ENCODE measurements at places on chromosomes 1 and 21.

- DNase-seq = no peak
Observed at GRCh38 chr1:230682274-230682673, 31.6 kb downstream of the AGT start.

DNA sequence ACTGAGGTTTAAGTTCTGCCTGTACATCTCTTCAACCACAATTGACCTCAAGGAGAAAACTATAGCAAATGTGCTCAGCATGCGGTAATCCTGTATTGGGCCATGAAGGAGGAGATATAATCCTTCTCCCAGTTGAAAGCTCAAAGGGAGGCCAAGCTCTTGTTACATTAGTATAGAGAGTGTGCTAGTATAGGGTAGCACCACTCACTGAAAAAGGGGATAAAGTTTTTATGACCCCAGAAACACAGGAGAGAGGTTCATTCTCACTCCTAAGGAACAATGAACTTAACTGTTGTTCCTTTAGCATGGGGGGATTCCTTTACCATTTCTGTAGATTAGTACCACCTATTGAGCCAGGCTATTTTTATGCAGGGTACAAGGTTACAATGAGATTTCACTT is 267.7 kb downstream of the LRRIQ3 start:
- DNase-seq = no peak

DNA sequence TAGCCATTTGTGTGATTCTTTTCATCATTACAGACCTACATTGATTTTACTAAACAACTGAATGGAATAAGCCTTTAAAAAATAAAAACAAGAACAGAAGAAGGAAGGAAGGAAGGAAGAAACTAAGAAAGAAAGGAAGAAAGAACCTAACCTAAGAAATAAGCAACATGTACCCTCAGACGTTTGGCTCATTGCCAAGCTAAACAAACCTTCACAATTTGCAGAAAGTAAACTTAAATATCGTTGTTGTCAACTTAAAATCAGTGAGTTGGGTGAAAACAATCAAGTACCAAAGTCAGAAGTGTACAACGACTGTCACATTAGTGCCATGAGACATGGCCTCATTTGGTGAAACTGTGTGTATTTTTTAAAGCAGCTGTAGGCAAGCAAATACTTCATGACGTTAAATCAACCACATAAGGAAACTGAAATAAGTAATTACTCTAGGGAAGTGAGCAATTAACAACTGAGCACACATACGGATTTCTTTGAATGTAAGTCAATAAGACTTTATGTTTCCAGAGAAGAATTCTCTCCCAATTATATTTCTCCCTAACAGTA is 313.1 kb upstream of the TMPRSS15 start:
- no peak for DNase-seq

- DNase-seq = no peak
Observed at GRCh38 chr1:23984417-23985186, 4.5 kb upstream of the SRSF10 start.

DNA sequence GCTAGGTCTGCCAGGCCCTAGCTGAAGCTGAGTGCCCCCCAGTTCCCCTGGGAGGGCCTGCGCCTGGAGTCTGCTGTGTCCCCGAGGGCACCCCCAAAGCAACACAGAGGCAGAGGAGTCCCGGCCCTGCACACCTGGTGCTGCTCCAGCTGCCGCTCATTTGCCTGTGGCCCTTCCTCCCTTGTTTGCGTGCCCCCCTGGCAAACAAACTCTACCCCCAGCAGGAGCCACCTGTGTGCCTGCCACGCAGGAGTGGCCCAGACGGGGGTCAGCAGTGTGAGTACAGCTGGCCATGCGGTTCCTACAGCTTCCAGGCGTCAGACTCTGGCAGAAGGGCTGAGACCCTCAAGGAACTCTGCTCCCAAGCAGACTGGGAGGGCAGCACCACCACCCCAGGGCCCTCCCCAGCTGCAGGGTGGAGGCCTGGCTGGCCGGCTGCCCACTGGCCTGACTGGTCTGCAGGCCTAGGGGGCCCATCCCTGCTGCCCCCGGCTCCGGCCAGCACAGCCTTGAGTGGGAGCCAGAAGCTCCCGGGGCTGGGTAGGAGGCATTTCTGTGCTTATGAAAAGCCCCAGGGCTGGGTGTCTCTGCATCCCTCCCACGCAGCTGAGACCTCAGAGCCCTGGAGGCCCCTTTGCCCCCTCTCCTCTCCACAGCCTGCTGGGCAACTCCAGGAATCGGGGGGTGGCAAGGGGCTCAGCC is 563 bp upstream of the TAS1R3 start:
- no peak for DNase-seq

GRCh38 chr1:118243269-118243668 is 58.2 kb upstream of the SPAG17 start:
- DNase-seq = no peak

DNA sequence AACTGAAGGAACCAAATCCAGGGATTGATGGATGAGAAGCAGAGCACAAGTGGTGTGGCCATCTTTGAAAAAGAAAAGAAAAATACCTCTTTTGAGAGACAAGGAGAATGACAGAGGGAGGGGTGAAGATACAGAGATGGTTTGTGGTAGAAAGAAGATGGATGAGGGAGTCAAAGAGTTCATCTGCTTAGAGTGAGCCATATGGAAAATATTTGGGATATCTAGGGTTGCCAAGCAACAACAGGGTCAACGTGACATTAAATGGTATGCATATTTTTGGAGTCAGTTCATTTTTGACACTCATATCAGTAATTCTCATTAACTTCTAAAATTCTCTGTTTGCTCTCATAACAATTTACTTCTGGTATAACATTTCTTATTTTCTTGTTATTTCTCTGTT is 50.7 kb downstream of the MACF1 start:
- no peak for DNase-seq

DNA sequence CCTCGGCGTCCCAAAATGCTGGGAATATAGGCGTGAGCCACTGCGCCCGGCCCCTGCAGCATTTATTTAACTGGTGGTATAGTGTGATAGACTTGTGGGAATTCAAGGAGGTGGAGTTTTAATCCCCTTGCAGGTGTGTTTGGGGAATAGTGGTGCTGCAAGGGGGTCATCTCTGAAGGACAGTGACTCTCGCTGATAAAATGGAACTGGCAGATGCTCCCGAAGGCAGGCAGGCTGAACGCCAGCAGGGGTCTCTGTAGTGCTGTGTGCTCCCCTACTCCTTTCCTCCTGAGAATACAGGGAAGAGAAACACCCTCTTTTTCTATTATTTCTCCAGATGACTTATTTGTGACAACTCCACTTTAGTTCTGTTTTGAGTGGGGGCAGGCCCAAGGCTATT is 4.0 kb downstream of the OSCP1 start:
- DNase-seq = no peak

- no peak for DNase-seq
Observed at GRCh38 chr1:209989525-209989924, 51.5 kb downstream of the SYT14 start.

GRCh38 chr1:83777758-83778101 is 221.2 kb downstream of the TTLL7 start:
- DNase-seq = no peak

DNA sequence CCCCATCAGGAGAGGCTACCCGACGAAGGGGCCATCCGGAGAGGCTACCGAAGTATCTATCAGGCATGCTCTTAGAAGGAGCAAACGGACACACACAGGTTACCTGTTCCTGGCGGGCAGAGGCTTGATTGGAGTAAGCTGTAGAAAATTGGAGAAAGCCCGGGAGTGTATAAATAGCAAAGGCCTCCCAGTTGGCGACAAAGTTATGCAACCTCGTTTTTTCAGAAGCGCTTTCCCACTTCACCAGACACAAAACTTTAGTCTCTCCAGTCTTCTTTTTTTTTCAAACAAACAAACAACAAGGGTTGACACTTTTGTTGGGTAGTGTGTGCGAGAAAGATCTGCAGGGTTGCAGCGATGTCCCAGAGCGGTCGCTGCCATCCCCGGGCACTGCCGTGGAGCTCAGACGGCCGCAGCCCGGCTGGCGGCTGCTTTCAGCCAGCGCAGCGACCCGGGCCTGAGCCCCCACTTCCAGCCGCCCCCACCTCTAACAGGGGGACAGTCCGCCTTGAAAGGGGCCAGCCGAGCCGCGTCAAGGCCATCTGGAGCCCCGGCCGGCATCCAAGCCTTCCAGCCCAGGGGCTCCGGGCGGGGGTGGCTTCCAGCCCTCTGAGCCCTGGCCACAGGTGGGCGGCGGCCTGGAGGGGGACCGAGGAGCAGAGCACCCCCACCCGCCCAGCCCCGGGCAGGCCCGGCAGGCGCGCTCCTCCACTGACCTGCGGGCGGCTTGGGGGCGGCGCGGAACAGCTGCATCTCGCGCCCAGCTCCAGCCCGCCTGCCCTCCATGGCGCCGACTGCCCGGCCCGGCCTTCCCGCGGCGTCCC is 616 bp downstream of the MCOLN3 start:
- peak; percentile 33 for DNase-seq

- DNase-seq = no peak
Observed at GRCh38 chr1:84245563-84245962, 55.9 kb upstream of the SAMD13 start.

- no peak for DNase-seq
Observed at GRCh38 chr1:156384658-156385057, 15.6 kb downstream of the RHBG start.

DNA sequence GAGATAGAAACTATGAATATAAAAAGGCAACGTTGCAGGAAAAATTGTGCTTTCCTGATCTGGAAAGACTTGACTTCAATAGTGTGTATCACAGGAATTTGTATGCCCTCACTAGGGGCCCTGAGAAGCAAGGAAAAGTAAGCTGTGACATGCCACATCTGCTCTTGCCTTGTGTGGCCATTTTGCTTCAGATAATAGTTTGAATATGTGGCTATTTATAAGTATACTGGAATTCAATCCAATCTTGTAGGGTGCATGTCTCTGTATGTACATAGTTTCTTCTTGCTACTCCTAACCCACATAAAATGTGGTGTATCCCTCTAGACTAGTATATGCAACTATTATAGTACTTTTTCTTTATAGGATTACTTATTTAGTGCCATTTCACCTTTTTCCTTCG is 31.1 kb upstream of the SCYL3 start:
- DNase-seq = no peak

- no peak for DNase-seq
Observed at GRCh38 chr21:32482565-32483292, 70.2 kb downstream of the EVA1C start.

DNA sequence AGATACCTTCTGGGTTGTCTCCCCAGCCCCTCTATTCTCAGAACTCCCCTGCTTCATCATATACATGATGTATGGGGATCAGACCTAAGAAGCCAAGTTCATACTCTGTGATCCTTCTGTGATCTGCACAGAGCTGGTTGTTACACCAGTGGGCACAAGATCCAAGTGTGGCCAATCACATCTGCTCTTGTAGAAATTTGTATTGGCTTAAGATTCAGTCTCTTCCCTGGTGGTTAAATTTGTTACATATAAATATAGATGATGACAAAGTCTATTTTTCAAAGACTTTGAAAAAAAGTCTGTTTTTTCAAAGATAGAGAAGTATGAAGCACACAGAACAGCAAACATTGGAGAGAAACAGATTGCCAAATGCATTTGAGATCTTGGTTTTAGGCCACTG is 135.8 kb upstream of the FGGY start:
- no peak for DNase-seq

DNA sequence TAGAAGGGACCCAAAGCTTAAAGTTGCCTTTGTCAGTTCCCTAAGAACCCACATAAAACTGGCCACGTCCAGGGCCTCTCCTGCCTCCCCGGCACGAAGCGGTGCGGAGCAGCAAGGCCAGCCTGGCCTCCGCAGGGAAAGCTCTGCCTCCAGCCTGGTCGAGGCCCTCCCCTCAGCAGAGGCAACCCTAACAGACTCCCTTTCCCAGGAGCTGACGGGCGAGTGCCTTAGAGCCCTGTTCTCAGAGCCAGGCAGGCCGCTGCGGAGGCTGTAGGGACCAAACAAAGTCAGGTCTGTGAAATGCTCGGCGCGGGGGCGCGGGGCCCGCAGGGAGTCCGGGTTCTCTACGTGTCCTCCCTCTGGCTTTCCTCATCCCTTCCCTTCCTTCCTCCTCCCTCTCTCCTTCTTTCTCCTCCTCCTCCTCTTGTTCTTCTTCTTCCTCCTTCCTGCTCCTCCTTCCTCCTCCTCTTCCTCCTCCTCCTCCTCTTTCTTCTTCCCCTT is 40.7 kb downstream of the RIPK4 start:
- no peak for DNase-seq
